Panc1 (cell line): ENCODE measurements at places on chromosomes 4 and X.

GRCh38 chr4:14445882-14446281 is 556.4 kb upstream of the CPEB2 start:
- DNase-seq: no peak

DNA sequence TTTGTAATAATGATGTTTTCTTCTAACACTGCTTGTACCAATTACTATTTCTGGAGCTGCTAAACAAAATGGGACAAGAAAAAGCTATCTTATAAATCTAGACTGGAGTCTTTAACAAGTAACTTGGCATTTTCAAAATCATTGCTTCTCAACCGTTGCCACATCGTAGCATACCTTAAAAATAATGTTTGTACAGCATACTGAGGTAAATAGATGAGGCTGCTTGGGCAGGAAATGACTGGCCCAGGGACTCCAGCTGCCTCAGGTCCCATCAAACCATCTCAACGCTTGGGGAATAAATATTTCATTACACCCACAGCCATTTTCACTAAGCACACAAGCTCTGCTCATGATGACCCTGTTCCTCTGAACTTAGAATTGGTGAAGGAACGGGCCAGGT is 115.1 kb downstream of the SPANXA1 start:
- DNase-seq: no peak

DNA sequence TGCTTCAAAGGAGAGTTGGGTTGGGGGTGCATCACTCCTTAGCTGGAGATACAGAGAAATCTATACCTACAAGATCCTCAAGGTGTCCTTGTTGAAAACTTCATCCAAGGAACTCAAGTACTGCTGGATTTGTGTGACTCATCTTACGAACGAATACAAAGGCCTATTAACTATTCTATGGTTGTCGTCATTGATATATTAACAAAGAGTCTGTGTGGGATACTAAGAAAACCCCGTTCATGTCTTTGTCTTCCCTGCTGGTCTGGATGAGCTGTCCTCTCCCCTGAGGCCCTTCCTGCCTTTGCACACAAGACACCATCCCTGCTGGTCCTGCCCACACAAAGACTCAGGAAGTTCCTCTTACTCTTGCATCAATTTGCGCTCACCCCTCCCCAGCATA is 54.9 kb upstream of the IRF2 start:
- DNase-seq: no peak

DNA sequence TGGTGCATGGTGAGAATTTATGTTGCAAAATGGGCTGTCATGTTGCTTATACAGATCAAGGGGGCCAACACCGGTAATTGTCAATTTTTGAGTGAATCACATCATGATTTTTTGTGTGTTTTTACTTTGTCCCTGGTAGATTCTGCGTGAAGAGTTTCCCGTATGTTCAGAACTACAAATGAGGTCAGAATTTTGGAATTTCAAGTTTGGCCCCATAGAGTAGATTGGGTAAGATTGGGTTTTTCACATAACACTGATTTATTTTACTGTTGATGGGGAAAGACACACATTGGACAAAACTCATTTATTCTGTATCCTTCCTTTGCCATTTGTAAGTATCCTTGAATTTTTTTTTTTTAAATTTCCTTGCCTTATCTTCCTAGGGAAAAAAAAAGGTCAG is 158.5 kb upstream of the MXRA5 start:
- DNase-seq: no peak

GRCh38 chr4:88807499-88807898 is 109.9 kb upstream of the NAP1L5 start:
- no peak for DNase-seq

GRCh38 chr4:131649227-131649626 is 1499.9 kb upstream of the PCDH10 start:
- DNase-seq: no peak

- DNase-seq: no peak
These were observed 185.0 kb upstream of the FAM241A start for GRCh38 chr4:111960241-111960667.

DNA sequence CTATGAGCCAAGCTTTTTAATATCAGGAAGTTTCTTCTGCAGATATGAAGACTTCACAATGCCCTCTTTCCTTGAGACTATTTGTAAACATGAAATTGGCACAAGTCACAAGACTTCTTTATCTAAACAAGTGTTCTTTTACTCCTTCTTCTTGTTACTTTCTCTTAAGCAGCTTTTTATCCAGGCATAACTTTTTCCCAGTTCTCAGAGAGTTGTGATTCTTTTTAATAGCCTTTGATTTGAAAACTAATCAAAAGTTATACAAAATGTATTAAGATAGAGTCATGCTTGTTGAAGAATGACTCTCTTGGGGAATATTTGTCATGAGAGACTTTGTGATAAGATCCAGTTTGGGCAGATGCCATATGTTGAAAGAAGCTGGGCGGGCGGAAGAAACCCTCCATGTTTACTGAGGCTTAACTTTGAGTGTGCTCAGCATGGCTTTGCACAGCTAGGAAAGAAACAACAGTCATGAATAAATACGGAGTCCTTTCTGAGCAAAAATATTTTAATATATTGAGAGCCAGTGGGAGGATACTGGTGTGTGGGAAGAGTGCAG is 39.3 kb downstream of the SYTL5 start:
- no peak for DNase-seq

DNA sequence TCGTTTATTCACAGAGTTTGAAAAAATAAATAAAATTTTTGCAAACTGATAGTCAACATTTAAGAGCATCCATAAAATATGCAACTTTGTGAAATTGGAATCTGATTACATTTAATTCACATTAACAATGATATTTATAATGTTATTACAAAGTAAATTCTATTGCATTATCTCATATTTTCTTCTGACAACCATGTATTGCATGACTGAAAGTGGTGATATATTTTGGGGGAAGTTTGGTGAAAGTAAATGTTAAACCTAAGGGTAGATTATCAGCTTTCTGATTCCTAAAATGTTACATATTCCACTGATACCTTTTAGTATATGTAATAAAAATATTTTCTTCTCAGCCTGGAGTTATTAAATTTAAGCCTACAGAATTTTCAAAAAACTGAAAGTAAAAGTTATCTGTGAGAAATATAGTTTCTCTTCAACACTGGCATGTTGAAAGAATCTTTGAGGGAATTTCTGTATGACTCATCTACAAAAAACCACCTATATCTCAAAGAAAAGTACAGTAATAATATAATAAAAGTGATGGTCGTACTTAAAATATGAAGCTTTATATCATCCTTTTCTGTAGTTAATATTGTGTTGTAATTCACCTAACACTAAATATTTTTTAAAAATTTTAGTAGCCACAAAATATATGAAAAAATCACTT is 1179.6 kb upstream of the PCDH7 start:
- DNase-seq: no peak

DNA sequence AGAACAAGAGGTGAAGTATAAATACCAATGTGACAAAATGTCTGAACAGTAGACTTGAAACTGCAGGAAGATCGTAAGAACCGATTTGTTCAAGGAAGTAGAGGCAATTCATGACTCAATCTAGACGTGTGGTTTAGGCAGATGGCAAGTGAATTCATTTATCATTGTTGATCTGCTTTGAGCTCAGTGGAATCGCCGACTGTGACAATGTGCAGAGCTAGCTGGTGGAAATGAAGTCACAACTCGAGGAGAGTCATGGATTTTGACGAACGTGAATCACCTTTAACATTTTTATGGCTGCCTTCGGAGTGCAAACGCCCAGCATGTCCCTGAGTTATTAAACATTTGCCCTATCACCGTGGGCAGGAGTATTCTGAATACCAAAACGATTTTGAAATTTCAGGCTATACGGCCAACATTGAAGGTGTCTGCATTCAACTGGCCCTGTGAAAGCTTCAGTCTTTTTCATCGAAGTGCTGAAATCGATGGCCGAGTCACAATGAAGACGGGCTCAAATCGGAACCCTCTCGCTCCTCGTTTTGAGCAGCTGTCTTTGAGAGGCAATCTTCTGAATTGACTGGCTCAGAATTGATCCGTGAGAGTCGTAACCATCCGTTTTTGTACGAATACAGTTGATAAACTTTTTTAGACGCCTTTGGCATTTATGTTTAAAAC is 689 bp upstream of the OGT start:
- DNase-seq: no peak

GRCh38 chrX:110052303-110052702 is 49.4 kb downstream of the TMEM164 start:
- no peak for DNase-seq

- DNase-seq: no peak
These were observed 17.7 kb downstream of the APELA start for GRCh38 chr4:164894702-164895101.

DNA sequence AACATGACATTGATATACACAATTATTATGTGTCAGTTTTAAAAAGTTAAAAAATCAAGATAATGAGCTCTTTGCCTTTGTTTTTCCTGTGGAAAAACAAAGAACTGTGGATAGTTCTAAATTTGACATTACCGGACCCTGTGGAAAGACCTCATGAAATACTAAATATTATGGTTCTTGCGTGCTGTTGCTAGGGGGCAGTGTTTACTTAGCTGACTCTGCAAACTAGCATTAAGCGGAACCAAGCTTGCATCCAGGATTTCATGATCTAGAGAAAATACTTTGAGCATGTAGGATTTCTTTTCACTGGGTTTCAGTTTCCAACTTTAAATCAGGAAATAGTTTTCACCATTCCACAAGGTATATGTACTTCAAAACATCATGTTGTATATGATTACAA is 33.6 kb downstream of the CLCN4 start:
- DNase-seq: peak; percentile 36

- DNase-seq: no peak
These were observed 1081.5 kb upstream of the TENM3 start for GRCh38 chr4:181161669-181162068.

GRCh38 chrX:79412166-79412565 is 45.0 kb upstream of the ITM2A start:
- DNase-seq: no peak

GRCh38 chr4:142128529-142128928 is 492.1 kb downstream of the IL15 start:
- no peak for DNase-seq

DNA sequence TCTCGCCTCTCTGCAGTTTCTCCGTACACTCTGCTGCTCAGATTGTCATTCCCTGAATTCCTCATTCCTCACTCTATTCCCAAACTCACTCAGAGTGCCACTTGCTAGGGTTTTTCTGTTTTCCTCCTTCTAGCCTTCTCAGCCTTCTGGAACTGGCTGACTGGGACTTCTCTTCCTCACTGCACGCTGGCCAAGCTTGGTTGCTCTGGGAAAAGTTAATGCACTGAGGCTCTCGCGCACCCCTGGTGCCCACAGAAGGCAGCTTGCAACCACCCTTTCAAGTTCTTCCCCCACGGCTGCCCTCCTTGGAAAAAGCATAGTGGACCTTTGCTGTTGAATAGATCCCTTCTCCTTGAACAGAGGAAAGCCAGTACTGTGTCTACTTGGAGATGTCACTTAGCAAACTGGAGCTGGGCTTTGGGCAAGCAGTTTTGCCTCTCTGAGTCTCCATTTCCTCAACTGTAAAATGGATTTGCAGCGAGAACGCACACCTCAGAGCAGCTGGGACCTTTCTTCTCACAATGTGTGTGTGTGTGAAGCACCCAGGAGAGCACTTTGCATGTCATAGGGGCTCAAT is 6.0 kb upstream of the CCKAR start:
- no peak for DNase-seq

DNA sequence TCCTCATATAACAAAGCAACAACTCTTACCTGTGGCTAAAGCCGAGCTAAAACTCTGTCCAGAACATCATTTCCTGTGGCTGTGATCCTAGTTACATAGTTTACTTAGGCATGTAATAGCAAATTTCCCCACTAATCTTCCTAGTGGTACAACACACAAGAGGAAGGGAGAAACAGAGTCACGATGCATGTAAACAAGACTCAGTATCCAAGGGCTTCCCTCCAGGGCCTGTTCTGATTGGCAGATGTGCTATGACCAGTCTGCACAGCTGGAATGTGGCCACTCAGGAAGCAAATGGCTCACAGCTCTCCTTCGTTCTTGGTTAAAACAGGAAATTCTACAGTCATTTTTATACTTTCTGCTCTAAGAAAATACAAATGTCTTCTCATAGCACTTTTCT is 49.2 kb upstream of the PRSS48 start:
- peak; percentile 4 for DNase-seq

DNA sequence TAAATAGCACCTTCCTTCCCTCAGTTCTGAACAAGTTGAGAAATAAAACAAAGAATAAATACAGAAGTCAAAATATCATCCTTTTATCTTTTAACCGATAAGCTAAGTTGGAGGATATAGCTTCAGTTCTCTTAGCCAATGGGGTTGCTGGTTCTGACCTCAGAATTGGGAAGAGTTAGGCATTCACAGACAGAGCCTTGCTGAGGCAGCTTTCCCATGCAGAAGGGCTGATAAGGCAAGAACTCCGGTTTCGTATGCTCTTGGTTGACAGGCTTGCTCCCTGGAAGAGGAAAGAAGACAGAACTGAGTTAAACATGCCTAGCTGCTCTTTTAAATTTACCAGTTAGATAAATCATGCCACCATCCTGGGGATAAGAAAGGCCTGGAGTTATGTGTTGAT is 17.6 kb downstream of the FRAS1 start:
- DNase-seq: no peak

GRCh38 chrX:96433409-96434077 is 251.1 kb upstream of the DIAPH2 start:
- no peak for DNase-seq

- no peak for DNase-seq
These were observed 6.9 kb downstream of the ZDHHC9 start for GRCh38 chrX:129836827-129837226.

DNA sequence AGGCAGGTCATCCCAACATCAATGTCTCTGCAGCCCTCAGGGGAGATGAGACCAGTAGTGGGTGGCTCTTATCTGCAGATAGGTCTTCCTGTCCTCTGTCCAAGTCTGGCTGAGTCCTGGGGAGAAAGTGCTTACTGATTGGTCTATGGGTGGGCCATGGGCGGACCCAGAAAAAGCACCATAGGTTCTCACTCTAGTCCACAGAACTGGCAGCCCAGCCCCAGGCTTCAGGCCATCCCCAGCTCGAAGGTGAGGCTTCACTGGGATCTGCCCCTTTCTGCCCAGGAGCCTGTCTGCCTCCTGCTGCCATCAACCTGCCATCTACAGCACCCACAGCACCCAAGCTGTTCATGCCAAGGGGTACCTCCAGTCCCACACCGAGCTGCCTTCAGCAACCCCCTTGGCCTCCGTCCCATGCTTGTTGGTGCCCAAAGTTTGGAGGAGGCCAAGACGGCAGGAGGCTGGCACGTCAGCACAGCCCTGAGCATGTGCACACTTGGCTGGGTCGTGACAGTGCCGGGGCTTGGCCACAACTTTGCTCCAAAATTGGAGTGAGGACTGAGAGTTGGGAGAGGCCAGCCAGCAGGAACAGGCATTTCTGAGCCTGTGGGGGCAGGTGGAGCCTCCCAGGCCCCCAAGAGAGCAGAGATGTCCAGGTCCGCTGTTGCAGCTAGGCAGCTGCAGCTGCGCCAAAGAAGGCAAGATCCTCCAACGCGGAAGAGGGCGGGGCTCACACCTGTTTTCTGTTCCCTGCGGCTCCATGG is 99.6 kb downstream of the IQCM start:
- DNase-seq: no peak
